CD4-positive, alpha-beta T cell treated with Interleukin-17A for 1 hour (primary cell): ENCODE measurements at places on chromosomes 6 and 20.

GRCh38 chr6:150596439-150596838 is 3.2 kb upstream of the PLEKHG1 start:
- no peak for DNase-seq

DNA sequence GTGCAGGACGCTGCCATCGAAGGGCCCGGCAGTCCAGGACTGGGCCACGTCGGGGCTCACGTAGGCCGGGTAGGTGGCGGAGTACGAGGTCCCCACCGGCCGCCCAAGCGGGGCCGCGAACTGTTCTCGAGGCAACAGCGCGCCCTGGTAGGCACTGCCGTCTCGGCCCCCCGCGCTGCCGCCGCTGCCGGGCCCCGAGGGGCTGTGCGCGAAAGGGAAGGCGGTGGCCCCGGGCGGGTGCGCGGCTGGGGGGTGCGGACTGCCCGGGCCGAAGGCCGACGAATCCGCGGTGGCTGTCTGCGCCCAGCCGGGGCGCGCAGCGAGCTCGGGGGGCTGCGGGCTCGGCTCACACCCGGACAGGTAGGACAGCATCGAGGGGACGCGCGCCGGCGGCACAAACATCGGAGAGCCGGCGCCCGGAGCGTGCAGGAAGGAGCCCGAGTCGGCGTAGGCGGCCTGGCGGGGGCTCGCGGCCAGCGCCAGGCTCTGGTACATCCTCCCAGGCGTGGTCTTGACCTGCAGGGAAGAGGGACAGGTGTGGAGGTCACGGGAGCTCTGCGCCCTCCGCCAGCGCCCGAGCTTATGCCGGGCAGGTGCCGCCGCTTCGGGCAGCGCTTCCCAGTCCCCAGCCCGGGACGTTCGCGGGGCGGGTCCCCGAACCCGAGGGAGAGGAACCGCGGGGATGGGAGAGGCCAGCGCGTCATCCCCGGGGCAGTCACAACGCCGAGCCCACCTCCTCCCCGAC is 596 bp downstream of the GATA5 start:
- no peak for DNase-seq

- no peak for DNase-seq
Measured at GRCh38 chr6:115882771-115883170, 177.9 kb downstream of the FRK start.

DNA sequence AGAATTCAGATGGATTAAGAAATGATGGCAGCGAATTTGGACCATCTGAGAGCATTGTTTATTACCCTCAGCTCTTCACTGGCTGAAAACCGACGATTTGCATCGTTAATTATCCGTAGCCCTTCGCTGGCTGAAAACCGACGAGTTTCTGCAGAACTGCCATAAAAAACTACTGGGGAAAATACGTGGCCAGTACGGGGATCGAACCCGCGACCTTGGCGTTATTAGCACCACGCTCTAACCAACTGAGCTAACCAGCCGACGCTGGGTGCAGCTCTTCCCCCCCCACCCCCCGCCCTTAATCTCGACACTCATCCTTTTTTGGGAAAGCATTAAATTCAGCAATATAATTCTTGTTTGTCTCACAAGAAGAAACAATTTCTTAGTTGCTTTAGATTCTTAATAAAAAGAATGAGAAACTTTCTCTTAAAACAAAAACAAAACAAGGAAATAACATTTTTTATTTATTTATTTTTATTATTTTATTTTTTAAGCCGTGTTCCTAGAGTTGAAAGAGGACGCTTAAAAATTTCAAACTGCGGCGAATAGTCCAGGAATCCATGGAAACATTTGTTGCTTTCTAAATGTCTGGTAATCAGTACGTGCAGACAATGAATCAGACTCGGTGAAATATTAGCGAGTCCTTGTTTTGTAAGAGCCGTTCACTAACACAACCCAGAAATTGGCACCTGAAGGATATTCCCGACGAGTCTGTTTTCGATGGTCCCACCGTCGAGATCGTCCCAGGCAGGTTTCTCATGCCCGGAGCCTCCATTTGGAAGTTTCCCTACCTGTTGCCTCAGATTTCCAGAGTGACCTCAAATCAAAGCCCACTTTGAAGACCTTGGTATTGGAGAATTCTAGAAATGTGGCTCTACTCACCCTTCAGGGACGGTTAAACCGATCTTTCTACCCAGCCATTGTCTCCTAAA is 27.8 kb downstream of the PRSS16 start:
- no peak for DNase-seq

GRCh38 chr6:42390228-42390934 is 61.3 kb downstream of the TRERF1 start:
- DNase-seq = peak; percentile 75

GRCh38 chr20:3392756-3393155 is 14.7 kb downstream of the DNAAF9 start:
- DNase-seq = no peak

DNA sequence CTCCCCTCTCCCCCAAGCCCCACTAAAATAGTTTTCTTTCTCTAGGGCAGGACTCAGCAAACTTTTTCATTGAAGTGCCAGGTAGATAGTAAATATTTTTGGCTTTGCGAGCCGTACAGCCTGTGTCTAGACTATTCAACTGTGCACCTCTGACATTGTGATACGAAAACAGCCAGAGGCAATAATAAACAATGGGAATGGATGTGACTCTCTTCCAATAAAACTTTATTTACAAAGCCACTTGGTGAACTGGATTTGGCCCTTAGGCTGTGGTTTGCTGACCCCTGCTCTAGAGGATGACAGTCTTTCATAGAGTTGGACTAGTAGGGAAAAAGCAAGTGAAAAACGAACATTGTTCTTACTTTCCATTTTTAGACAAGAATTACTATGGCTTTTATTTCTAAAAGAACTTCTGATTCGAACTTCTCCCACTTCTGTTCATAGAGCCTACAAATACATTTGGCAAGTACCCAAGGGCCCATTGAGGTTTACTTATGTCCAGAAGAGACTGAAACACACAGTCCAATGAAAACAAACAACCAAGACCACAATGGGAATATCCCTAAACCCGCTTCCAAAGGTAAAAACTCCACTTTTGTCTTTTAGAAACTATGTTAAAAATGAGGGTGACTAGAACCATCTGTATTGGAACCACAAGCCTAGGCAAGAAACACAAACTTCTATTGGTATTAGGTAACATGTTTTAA is 46.4 kb upstream of the CDKAL1 start:
- no peak for DNase-seq

DNA sequence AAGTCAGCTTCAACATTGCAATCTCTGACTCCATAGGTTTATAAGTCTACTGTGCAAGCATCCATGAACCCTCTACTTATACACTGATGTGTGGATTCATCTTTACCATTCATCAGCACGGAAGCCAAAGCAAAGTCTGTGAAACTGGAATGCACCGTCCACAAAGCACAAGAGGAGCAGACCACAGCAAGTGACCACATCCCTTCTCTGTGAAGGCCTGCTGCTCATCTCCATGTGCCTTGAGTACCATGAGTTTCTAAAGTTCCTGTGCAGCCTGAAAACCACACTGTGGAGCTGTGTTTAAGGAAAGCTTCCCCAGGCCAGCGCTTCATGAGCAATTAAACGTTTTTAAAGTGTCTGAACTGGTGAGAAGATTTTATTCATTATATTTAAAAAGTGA is 20.0 kb downstream of the GABRR1 start:
- no peak for DNase-seq

GRCh38 chr6:143441680-143442545 is 8.6 kb downstream of the ADAT2 start:
- DNase-seq = peak; percentile 23

GRCh38 chr6:66307490-66307889 is 600.5 kb upstream of the EYS start:
- no peak for DNase-seq

DNA sequence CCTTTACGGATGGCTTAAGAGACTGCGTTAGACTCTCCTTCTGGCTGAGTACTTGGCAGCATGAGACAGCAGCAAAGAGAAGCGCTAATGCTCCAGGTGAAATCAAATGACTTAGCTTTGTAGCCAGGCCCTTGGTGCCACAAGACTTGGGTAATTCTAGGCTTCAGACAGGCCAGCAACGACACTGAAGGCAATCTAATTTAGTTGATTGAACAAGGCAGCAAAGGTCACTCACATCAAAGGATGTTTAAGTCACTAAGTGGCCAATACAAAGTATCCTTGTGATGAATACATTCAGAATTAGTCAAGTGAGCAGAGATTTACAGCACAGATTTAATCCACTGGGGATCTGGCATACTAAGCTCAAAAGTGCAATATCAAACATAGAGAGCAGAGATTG is 113.2 kb downstream of the FAM83B start:
- no peak for DNase-seq

- no peak for DNase-seq
Measured at GRCh38 chr6:90669846-90670245, 83.0 kb upstream of the MAP3K7 start.

GRCh38 chr6:166462461-166463135 is 79.9 kb upstream of the MPC1 start:
- DNase-seq = no peak

- DNase-seq = no peak
Measured at GRCh38 chr6:140586426-140587061, 1212.1 kb upstream of the CITED2 start.

DNA sequence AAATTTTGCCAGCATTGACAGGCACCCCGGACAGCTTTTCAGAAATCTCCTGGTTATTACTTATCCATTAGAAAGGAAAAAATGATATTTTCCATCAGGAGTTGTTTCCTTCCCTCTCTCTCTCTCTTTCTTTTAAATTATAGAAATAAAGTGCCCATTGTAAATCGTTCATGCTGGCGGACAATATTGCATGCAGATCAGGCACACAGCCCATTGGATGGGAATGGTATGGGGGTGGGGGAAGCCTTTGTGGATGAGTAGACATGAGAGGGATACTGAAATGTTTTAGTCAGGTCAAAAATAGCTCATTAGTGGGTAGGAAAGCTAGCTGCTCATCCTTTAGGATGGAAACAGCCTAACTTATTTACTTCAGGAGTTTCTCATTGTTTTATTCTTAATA is 764.9 kb upstream of the MMS22L start:
- no peak for DNase-seq

GRCh38 chr6:55395871-55396270 is 68.6 kb downstream of the GFRAL start:
- DNase-seq = no peak

DNA sequence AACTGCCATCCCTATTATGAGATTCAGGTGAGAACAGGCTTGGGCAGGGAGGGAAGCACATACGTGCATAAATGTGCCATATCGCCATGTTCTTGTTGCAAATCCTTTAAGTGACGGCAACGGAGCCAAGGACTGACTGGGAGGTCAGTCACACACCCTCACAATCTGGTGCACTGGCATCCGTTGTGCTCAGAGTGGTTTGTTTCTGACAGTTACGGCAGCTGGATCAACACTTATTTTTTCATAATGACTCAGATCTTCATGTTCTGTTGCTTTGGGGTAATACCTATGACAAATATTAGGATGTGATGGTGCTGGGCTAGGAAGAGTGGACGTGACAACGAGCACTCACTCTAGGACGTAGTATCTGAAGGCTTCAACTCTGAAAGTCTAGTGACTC is 56.2 kb upstream of the PREP start:
- DNase-seq = peak; percentile 57

DNA sequence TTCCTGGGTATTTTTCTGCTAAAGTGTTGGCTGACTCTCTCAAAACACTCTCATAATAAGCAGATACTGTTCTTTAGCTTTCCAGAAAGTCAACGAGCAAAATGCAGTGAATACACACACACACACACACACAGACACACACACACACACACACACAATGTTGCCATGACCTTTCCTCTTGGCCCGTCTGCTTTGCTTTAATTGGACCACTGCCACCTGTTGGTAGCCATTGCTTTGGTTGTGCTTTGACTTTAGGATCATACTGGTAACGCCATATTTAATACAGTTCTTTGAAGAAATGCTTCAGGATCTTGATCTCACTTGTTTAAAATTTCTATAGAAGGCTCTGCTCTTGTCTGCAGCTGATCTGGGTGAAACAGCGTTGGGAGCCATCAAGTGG is 4.4 kb downstream of the FIG4 start:
- peak; percentile 24 for DNase-seq

- DNase-seq = no peak
Measured at GRCh38 chr6:16056263-16056870, 72.5 kb upstream of the MYLIP start.

DNA sequence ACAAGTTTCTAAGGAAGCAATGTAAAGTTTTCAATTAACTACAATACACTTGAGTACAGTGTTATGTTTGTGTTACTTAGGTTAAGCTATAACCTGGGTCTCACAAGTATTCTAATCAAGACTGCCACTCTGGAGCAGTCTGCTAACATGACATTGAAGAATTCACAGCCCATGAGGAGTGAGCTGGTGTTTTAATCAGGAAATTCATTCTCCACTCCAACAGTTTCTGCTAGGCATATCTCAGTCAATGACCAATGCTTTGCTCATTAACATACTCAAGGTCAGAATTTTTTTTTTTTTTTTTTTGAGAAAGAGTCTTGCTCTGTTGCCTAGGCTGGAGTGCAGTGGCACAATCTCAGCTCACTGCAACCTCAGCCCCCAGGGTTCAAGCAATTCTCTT is 59.6 kb upstream of the SAMHD1 start:
- DNase-seq = no peak

DNA sequence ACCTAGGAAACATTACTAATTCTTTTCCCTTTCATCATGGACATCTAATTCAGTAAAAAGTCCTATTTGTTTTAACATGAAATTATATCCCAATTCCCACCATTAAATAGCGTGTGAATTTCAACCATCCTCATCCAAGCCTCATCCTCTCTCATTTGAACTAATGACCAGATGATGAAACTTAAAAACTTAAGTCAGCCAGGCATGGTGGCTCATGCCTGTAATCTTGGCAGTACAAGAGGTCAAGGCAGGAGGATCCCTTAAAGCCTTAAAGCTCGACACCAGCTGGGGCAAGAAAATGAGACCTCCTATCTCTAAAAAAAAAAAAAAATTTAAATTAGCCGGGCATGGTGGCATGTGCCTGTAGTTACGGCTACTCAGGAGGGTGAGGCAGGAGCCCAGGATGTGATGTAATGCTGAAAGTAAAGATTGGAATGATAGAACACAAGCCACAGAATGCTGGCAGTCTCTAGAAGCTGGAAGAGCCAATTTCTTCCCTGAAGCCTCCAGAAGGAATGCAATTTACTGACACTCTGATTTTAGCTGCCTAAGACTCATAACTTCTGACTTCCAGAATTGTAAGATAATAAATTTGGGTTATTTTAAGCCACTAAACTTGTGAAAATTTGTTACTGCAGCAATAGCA is 27.1 kb upstream of the HAO1 start:
- no peak for DNase-seq

- DNase-seq = peak; percentile 19
Measured at GRCh38 chr6:114108119-114109002, 137.4 kb upstream of the HDAC2 start.

DNA sequence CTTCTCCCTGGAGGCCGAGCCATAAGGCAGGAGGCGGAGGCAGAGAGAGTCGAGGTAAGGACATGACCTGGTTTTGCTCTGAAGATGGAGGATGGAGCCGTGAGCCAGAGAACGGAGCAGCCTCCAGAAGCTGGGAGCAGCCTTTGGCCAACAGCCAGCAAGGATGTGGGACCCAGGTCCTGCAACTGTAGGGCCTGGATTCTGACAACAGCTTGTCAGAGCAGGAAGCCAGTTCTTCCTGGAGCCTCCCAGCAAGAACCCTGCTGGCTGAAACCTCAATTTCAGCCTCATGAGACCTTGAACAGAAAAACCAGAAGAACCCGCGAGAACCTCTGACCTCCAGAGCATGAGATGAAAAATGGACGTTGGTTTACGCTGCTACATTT is 13.4 kb upstream of the MRGBP start:
- no peak for DNase-seq

GRCh38 chr6:105967917-105968602 is 118.1 kb upstream of the PRDM1 start:
- DNase-seq = no peak
